ENCODE measurements at places on chromosomes 16 and 17.

- DNase-seq: no peak
Measured at GRCh38 chr17:789160-789840, 7.1 kb downstream of the MRM3 start.

- no peak for DNase-seq
Measured at GRCh38 chr16:49496656-49497055, 123.1 kb downstream of the C16orf78 start.

DNA sequence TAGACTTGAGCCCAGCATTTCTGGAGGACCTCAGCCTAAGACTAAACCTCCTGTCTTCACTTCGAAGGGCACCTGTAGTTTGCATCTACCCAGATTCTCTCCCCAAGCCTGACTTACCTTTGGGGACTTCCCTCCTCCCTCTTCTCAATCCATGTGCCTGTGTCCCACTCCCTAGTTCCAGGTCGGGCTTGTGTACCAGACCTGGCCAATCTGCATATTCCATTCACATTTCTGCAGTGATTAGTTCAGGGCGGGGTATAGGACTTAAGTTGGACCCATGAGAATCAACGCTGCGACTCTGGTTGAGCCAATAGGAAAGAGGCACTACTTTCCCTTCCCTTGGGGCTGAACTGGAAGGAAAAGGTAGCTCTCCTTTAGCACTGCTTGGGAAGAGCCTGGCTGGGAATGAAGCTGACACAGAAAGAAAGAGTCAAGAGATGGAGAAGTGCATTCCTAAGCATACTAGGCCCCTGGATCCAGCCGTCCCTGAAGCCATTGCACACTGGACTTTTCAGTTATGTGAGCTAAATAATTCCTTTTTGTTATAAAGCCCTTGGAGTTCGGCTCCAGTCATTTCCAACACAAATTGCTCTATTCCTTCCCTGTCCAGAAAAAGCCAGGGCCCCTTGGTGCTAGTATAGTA lies 2.5 kb downstream of the TRADD start:
- DNase-seq: no peak

- DNase-seq: no peak
Measured at GRCh38 chr17:588519-588918, 126.1 kb downstream of the VPS53 start.

DNA sequence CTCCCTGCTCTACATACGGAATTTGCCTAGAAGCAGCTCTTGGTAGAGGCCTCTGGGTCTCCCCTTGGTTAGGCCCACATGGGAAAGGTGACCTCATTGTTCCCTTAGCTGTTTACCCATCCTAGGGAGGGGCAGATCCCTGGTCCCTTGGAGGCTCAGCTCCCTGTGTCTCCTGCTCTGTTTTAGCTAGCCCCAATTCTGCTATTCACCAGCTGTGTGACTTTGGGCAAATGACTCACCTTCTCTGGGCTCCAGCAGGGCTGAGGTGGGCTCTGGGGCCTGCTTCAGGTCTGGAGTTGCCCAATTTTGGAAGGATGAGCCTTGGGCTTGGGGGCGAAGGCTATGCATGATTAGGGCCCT lies 3.9 kb downstream of the ABCC3 start:
- no peak for DNase-seq

DNA sequence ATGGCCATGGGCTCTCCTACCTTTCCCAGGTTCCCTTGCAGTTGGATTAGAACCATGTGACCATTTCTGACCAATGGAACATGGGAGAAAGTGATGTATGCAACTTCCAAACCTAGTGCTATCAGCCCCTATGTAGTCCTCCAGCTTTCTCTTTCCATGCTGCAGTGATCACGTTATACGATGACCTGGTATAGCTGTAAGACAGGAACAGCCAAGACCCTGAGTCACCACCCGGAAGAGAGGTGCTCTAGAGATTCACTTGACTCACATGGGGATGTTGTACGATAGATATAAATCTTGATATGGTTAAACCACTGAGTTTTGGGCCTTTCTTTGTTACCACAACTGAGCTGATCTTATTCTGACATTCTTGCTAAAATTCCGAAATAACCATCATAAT lies 65.1 kb downstream of the NOG start:
- DNase-seq: no peak

- DNase-seq: no peak
Measured at GRCh38 chr17:64320613-64321553, 57.8 kb upstream of the TEX2 start.

- DNase-seq: no peak
Measured at GRCh38 chr17:82090549-82091263, 7.3 kb downstream of the FASN start.

DNA sequence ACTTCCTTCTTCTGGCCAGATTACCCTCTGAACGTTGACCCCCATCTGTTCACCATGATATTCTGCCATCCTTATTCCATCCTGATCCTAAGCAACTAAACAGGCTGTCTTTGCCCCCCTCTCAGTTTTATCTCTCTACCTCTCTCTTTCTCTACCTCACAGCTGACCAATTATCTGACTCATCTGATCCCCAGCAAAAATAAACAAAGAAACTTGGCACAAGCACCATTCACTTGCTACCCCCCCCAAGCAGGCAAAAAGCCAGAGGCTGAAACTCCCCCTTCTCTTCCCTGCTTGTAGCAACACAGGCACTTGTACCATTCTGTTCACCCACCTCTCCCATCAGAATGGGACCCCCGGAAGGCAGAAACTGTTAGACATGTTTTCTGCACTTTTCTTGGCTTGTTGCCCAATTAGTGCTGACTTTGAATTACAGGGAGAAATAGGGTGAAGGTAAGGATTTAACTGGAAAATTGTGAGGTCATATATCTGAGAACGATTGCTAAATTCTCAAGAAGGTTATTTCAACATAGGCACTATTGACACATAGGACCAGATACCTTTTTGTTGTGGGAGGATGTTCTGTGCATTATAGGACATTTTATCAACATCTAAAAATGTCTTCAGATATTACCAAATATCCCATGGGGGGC lies 163.2 kb downstream of the TOX3 start:
- DNase-seq: no peak

- no peak for DNase-seq
Measured at GRCh38 chr16:57165938-57166337, 19.9 kb downstream of the PSME3IP1 start.

DNA sequence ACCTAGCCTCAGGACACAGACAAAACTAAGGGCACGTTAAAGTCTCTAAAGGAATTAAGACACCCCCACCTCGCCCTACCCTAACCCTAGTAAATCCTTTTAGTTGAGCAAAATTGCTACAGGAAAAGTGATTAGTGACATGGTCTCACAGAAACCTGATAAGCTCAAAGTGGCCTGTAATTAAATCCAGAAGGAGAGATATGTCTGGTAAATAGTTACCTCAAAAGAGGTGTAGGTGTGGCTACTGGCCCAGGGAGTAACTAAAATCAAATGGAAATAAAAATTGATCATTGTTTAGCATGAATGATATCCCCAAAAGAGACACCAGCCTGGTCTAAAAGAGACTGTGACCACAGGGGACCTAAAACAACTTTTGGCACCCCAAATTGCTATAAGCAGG lies 168.3 kb downstream of the SLC39A11 start:
- DNase-seq: no peak
